T1000 (cell line): ENCODE measurements at places on chromosomes 6 and 20.

GRCh38 chr6:11043961-11044711, at the start of gene ELOVL2:
Gene ELOVL2 (minus strand): TSS chr6:11044305. CDS start chr6:11044230, 75 bp downstream.
- DNase-seq, result peak; percentile 70

DNA sequence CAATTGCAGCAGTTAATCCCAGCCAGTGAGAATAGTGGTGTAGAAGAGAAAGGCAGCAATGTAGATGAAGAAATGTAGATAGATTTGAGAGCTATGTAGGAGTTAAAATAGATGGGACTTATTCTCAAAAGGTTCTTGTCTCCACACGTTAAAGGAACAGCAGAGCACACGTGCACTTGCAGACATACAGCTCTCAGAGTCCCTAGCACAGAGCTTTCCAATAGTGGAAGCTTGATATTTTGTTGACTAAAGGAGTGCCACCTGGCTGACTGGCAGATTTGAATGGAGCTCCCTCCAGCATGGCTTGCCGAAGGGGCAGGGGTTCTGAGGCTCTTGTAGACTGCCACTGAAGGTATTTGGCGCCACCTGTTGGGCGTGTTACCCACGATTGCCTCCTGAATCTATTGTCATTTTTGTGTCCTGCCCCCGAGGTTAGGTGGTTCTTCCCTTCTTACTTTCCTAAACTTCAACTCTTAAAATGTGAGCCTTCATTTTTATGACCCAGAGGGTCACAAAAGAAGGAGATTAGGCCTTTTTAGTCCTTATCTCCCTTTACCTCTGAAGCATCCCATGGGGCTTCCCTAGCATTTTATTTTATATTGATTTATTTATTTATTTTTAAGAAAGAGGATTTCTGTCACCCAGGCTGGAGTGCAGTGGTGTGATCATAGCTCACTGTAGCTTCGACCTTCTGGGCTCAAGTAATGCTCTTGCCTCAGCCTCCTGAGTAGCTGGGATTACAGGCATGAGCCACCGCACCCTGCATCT, 16.4 kb downstream of the BRD2 start:
- peak; percentile 52 for DNase-seq

GRCh38 chr20:47642624-47643023, 140.9 kb downstream of the NCOA3 start:
- DNase-seq, result no peak

DNA sequence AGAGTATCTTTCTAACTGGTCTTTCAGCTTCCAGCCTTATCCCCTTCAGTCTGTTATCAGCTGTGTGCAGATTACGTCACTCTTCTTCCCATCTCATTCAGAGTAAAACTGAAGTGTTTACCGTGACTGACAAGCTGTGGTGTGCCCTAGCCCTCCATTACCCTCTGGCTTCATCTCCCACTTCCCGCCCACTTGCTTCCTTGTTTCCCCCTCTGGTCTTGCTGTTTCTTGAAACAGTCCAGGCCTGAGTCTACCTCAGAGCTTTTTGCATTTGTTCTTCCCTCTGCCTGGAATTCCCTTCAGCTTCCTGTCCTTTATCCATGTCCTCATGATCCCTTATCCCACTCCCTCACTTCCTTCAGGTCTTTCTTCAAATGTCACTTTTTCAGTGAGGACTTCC, 66.9 kb downstream of the CARMIL1 start:
- DNase-seq, result no peak

- DNase-seq, result no peak
Observed at GRCh38 chr6:132969196-132969595, 154.8 kb downstream of the RPS12 start.

DNA sequence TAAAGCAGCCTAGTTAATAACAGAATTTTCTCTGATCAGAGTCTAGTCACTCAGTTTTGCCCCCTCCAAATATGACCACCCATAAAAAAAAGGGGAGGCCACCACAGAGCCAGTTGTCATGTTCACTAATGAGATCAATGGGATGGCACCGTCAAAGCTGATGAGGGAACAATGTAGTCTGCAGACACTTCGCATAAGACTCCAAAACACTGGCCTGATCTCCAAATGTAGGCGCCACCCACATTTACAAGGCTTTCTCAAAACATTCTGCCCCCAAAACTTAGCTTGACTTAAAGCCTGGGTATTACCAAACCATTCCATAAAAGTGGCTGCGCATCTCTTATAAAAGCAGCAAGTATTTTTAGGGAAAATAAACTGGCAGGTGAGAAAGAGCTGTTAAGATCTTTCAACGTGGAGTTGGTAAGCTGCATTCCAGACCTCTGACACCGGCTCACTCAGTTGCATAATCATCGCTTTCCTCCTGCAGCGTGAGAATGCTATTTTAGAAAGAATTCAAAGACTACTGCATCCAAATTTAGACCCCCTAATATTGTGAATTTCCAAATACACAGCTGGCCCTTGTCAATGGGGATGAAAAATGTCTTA, 59.3 kb downstream of the TBC1D7 start:
- DNase-seq, result no peak

DNA sequence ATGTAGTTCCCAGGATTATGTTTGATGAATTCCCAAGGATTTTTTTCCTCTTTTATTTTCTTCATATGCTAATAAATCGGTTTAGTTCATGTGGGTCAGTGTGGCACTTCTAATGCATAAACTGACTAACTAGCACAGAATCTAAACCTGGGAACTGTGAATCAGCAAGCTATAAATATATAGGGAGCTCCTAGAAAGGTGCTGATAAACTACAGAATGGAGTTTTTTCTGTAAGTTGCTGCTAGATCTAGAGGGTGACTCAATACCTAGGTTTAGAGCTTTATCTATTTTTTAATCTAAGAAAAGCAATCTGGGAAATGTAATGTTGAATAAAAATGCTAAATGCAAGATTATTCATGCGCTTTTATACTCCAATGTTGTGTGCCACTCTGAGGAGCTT, 118.8 kb upstream of the PTCHD4 start:
- DNase-seq, result no peak

GRCh38 chr6:100803264-100804045, 77.7 kb downstream of the ASCC3 start:
- no peak for DNase-seq

- no peak for DNase-seq
Observed at GRCh38 chr6:15305909-15306308, 60.0 kb downstream of the JARID2 start.

GRCh38 chr20:37315452-37316110, 26.1 kb downstream of the MANBAL start:
- DNase-seq, result no peak

DNA sequence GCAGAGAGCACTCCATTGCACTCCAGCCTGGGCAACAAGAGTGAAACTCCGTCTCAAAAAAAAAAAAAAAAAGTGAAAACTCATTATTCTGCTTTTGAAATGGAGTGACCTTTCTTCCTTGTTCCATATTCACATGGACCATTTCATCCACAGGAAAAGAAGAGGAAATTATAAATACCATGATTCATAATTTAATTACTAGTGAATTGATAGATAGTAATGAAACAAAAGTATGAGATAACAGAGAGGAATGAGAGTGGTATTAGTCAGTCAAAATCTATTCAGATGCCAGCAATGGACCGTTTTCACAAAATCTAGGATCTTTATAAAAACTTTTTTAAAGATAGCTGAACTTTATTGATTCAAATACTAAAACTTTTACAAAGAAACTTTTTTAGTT, 443.1 kb upstream of the FLRT3 start:
- DNase-seq, result no peak

GRCh38 chr20:37627060-37627766, 66.6 kb upstream of the CTNNBL1 start:
- peak; percentile 40 for DNase-seq

DNA sequence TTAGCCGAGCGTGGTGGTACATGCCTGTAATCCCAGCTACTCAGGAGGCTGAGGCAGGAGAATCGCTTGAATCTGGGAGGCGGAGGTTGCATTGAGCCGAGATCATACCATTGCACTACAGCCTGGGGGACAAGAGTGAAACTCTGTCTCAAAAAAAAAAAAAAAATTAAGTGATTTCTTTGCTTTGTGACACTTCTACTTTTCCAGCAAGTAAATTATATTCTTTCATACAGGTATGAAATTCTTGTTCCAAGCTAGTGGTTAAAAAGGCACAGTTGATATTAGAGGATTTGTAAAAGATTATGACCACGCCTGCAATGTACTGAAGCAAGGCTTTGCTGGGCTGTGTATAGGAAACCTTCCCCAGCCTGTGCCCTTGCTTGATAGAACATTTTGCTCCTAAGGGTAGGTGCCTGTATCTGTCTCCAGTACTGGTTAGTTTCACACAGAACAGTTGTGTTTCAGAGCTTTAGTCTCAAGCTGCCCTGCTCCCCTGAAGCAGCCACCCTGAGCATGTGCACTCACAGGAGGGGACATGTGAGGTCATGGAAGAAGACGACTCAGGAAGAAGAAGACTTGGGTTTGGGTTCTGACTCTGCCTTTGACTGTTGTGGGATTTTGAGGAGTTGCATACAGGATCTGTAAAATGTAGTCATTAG, 10.2 kb downstream of the PTPN1 start:
- DNase-seq, result no peak

DNA sequence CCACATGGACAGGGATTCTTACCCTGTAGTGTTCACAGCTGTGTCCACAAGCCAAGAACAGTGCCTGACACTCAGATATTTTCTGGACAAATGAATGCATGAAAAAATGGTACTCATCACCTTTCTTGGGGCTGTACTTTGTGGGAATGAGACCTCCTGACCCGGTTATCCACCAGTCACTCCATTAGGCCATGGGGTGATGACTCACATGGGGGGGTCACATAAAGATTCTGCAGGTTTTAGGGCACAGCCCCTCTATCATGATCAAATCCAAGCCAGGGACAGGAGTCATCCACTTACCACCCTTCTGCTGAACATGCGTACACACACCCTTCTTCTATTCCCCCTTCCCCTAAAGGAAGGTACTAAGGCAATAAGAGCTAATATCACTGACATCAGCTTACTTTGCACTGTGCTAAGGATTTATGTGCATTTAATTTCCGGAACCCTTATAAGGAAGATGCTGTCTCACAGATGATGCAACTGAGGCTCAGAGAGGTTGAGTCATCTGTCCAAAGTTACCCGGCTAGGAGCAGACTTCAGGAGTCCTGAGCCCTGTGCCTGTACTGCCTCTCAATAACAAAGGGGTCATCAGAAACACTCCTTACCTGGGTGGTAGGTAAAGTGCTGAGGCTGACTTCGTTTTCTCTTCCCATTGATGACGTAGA, 107.8 kb downstream of the NFATC2 start:
- DNase-seq, result peak; percentile 19

DNA sequence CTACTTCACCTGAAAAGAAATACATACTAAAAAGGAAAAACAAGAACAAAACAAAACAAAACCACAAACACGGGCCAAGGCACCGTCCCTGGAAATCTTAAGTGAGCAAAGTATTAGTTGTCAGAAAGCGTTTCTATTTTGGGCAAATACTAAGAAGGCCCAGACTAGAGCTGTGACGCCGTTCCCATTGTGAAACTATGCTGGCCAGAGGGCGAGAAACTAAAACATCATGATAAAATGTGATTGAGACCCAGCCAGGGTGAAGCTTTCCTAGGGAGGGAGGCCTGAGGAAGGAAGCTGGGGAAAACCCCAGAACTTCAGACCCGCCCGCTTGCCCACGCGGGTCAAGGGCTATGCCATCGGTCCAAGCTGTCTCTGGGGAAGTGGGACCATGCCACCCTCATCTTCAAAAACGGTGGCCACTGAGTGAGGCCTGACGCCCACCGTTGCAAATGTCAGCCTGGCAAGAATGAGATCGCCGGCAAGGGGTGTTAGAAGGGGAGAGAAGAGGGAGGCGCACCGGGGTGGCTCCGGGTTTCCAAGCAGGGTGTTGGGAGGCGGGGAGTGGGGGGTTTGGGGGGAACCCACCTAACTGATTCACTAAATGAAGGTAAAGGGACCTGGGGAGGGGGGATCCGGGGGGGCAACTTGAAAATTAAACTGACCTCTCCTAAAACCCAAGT, 1950.9 kb upstream of the DEFB115 start:
- no peak for DNase-seq

DNA sequence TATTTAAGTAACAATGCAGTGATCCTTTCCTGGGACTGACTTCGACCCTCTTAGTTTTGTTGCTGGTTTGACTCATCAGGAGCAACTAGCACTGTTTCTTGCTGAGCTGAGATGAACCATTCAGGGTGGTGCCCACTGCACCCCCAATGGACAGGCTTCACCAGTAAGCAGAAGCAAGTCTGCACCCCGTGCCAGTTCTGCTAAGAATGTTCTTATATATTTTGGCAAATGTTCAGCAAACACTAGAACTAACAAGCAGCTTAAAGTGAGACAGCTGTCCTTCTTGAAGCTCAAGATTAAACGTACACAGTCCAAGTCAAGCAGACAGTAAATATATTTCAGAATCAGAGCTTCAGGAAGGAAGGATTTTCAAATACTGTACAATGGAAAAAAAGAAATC, 561.3 kb upstream of the CDH4 start:
- no peak for DNase-seq

GRCh38 chr6:37187321-37188022, 17.5 kb downstream of the PIM1 start:
- no peak for DNase-seq

DNA sequence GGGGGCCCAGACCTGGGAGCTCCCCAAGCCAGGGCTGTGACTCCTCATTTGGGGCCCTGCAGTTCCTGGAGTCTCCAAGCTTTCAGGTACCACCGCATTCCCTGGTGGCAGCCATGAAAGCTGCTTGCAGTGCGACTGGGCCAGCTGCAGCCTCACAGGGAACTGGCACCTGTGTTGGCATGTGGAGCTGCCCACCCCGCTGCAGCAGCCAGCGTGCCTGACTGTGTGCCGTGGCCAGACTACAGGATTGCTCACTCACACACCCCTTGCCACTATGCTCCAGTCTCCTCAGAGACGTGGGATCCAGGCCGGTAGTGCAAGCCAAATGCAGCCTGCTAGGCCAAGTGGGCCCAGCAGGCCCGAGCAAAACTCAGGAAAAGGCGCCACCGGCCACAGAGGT, 450.7 kb downstream of the COL12A1 start:
- no peak for DNase-seq

- no peak for DNase-seq
Observed at GRCh38 chr20:62792182-62792939, 3.9 kb upstream of the MRGBP start.

GRCh38 chr6:51616243-51616642, 471.2 kb downstream of the PKHD1 start:
- no peak for DNase-seq

- no peak for DNase-seq
Observed at GRCh38 chr6:35024551-35025054, 116.5 kb downstream of the TCP11 start.

- no peak for DNase-seq
Observed at GRCh38 chr6:166417285-166417691, 34.5 kb upstream of the MPC1 start.
